MM.1S (cell line): ENCODE measurements at places on chromosomes 13 and 19.

DNA sequence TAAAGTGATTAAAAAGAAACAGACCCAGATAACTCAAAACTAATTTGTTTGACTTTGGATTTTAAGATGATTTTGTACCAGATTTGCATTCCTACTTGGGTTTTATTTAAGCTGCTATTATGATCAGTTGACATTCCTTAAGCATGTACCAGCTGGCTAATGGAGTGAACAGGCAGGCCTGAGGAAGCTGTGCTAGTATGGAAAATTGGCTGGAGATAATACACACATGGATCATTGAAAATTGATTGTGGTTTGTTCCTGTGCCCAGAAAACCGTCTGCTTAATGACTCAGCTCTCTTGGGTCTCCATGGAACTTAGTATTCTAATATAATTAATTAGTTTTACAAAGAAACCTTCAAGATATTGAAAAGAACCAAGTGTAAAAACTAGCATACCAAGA lies 22.6 kb downstream of the POLR1D start:
- no peak for DNase-seq

GRCh38 chr13:63288576-63288975 lies 1872.9 kb upstream of the PCDH20 start:
- DNase-seq = no peak

DNA sequence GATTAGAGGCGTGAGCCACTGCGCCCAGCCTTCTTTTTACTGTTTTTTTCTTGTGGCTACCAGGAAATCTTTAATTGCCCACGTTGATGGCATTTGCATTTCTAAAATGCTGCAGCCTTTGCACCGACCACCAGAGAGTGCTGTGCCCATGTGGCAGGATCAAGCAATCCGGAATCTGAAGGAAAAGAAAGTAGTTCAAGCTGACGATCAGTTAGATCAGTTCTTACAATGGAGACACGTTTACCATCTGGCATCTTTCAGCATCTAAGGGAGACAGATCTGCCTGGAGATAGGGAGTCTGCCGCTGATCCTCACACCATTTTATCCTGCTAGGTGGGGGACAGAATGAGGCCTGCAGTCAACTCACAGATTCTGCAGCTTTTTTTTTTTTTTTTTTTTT lies 19.9 kb downstream of the TINCR start:
- peak; percentile 53 for DNase-seq

DNA sequence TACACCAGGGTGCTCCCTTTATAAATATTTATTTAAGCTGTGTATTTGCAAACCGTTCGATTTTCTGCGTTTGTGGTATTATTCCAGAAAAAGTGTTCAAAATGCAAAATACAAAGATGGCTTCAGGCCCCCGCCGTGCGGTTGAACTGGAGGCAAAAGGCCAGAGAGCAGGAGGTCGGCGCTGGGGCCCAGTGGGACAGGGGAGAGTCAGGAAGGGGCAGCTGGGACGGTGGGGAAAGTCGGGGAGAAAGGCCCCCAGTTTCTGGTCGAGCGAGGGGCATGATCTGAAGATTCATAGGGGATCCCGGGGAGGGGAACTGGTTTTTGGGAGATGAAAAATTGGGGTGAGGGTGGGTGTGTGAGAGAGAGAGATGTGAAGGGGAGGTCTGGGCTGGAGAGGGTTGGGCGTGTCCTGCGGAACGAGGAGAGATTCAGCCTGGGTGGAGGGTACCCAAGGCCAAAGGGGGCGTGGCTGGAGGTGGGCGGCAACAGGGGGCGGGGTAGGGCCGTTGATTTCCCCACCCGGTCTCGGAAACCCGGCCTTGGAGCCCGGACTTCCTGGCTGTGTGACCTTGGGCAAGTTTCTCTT lies 678 bp downstream of the ISOC2 start:
- no peak for DNase-seq

- no peak for DNase-seq
These were observed 774 bp upstream of the PPP2R1A start for GRCh38 chr19:52188822-52189734.

DNA sequence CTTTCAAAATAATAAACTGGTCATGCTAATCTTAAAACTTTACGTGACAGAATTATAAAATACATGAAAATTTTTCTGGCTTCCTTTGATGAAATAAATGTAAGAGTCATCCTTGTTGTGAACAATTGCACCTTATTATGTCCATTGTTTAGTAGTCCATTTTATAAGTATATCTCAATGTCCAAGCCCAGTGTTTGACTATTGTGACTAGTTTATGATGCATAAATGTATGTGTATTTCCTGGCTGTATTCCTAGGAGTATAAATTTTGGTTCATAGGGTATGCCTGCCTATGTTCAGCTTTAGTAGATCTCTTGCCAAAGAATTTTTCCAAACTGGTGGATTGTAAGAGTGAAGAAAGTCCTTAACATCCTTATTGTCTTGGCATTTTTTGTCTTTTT lies 2895.5 kb upstream of the PCDH20 start:
- no peak for DNase-seq

GRCh38 chr13:26656919-26657318 lies 99.4 kb downstream of the WASF3 start:
- no peak for DNase-seq

DNA sequence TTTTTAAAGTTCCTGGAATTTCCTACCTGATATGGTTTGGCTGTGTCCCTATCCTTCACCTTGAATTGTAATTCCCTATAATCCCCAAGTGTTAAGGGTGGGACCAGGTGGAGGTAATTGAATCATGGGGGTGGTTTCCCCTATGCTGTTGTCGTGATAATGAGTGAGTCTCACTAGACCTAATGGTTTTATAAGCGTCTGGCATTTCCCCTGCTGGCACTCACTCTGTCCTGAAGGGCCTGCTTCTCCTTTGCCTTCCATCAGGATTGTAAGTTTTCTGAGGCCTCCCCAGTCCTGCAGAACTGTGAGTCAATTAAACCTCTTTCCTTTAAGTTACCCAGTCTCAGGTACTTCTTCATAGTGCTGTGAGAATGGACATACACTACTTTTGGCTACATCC lies 298.7 kb downstream of the HS6ST3 start:
- DNase-seq = no peak

DNA sequence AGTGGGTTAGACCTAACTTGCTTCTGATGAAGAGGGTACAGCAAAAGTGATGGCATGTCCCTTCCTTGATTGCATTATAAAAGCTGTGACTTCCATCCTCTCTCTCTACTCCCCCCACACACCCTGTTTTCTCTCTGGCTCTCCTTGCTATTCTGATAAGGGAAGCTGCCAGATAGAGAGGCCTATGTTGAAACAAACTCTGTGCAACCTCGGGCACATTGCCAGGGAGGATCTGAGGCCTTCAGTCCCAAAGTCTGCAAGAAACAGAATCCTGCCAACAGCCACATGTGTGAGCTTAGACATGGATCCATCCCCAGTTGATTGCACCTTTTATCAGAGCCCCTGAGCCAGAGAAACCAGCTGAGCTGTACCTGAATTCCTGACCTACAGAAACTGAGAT lies 44.8 kb upstream of the ARGLU1 start:
- no peak for DNase-seq

DNA sequence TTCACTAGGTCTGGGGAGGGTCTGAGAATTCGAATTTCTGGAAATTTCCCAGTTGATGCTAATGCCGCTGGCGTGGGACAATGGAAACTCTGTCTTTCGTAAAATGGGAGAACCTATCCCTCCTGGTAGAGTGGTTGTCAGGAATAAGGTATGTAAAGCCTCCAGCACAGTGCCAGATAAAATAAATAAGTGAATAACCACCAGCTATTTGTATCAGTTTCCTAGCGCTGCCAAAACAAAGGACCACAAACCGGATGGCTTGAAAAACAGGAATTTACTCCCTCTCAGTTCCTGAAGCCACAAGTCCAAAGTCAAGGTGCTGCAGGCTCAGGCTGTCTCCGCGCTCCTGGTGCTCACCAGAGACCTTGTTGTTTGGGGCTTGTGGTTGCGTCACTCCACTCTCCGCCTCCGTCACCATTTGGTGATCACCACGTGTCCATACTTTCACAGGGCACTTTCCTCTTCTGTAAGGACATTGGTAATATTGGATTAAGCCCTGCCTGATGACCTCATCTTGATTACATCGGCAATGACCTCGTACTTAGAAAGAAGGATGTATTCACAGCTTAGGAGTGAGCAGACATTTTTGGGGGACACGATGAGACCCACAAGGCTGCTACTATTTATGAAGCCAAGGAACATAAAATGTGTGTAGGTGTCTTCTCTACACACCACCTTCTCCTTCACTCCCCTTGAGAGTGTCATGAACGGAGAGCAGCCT lies 428.5 kb downstream of the IRS2 start:
- DNase-seq = no peak

GRCh38 chr13:103876571-103876970 lies 810.4 kb upstream of the SLC10A2 start:
- no peak for DNase-seq

DNA sequence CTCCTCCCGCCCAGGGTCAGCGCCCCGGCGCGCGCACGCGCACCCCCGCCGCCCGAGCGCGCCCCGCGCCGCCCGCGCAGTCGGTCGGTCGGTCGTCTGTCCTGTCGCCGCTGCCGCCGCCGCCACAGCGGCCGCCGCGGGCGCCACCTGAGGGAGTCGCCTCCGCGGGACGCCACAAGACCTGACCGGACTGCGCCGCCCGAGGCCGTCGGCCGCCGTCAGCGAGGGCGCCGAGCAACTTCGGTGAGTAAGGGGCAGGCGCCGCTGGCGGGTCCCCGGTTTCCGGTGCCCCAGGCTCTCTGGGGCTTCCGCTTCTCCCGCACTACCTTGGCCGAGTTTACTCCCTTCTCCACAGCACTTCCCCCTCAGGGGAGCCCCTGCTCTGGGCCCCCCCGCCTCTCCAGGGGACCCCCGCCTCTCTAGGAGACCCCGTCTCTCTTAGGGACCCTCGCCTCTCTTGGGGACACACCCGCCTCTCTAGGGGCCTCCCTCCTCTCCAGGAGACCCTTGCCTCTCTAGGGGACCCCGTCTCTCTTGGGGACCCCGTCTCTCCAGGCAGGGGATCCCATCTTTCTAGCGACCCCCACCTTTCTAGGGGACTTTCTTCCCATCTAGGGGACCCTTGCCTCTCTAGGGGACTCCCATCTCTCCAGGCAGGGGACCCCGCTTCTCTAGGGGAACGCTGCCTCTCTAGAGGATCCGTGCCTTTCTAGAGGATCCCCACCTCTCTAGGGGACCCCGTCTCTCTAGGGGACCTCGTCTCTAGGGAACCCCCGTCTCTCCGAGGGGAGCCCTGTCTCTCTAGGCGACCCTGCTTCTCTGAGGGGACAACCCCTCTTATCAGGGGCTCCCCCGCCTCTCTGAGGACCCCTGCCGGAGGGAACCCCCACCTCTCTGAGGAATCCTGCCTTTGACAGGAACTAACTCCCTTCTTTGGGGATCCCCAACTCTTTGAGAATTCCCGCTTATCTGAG lies 19.3 kb upstream of the GATAD2A start:
- DNase-seq = no peak

DNA sequence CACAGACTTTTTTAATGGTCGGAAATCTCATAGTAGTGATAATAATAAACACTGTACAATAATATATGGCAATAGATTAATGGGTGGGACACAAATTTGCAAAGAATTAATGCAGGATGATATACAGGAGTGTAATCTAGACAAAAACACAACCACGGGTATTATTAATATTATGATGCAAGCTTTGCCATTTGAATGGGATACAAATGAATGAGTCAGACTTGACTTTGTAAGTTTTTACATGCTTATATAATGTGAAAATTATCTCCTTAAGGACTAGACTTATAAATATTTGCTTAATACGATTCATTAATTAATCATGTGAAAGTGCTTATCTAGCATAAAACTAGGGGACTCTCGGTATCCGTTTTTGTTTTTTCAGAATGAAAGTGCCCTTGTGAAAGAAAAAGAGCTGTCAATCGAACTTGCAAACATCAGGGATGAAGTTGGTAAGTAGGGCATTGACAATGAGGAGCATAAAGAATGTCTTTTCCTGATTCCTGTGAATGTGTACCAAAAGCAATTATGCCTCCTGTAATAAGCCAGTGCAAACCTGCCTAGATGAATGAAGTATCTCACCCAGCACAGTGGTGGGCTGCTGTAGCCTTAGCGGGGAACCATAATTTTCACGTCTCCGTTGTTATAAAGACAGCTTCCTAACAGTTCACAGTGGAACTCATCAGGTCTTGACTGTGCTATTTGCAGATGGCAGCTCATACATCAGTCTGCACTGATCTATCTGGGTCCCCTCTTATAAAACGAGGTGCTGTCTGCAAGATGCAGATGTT lies 155.7 kb downstream of the SLC7A1 start:
- no peak for DNase-seq

DNA sequence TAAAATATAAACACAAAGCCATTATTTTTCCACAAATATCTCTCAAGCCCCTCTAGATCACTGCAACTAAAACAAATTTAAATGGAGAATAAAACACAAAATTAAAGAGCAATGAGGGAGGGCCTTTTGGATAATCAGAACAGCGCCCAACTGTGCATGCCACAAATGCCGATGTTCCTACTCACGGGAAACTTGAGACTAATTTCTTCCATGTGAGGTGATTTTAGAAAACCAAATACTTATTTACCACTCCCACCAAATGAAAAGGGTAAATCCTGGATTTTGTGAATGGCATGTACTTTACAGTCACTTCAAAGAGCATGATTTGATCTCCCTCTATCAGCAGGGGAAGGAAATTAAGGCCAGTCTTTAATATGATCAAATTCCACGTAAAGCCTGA lies 74.8 kb downstream of the SLC7A1 start:
- DNase-seq = no peak

GRCh38 chr19:42270346-42271044 lies 1.4 kb downstream of the CIC start:
- DNase-seq = peak; percentile 71
